ENCODE measurements at places on chromosomes 4 and X. TPM values are rescaled to one million over a fixed set of nuclear protein-coding genes. Genes with fewer than 3 reads are reported as not detected.

GRCh38 chrX:20218836-20219505, 47.7 kb downstream of the RPS6KA3 start:
- H3K27me3 ChIP-seq: no peaks in the 10 kb centered on the region
- DNase-seq: no peak
- no peaks in the 10 kb centered on the region for H3K36me3 ChIP-seq
- H3K4me1 ChIP-seq: peaks cover 12% of the 10 kb centered on the region

GRCh38 chrX:103846386-103846785, 14.3 kb upstream of the RAB9B start:
- H3K36me3 ChIP-seq: no peaks in the 10 kb centered on the region
- H3K27me3 ChIP-seq: no peaks in the 10 kb centered on the region
- DNase-seq: no peak
- H3K4me1 ChIP-seq: no peaks in the 10 kb centered on the region

DNA sequence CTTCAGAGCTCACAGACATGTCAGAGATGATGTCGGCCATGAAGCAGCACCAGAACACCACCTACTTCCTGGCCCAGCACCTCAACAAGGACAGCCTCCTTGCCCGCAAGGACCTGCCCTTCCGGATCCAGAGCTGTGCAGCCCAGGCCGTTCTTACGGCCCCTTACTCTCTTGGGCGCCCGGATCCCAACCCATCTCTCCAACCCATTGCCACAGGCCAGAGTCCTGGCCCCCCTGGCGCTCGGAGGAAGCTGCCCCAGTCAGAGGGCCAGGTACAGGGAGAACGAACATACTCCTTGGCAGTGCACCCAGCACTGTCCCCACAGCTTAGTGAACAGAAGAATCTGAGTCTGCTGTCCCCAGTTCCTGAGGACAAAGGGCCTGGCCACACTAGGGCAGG, 27.9 kb upstream of the PRPS1 start:
- DNase-seq: no peak
- H3K4me1 ChIP-seq: no peaks in the 10 kb centered on the region
- no peak overlapping the region for H3K27ac ChIP-seq
- H3K36me3 ChIP-seq: no peaks in the 10 kb centered on the region

- H3K27me3 ChIP-seq: no peaks in the 10 kb centered on the region
- H3K4me3 ChIP-seq: no peak overlapping the region
- no peaks in the 10 kb centered on the region for H3K4me1 ChIP-seq
- H3K36me3 ChIP-seq: no peaks in the 10 kb centered on the region
- DNase-seq: no peak
Observed at GRCh38 chr4:7254736-7255487, 62.6 kb downstream of the SORCS2 start.

DNA sequence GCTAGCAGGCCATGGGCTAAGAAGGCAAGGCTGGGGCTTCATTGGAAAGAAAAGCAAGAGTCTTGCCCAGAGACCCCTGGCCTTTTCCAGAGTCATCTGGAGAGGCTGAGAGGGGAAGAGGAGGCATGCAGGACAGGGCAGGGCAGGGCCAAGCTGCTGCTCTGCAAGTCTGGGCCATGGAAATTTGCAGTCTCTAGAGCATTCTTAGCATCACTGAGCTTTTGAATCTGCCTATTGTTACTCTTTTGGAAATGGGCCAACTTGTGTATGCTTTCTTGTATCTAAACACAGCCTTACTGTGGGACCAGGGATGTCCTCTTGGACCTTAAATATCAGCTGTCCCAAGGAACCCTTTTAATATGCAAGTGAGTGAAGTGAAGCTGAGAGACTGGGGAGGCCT, 560.5 kb downstream of the MID1IP1 start:
- H3K4me1 ChIP-seq: no peaks in the 10 kb centered on the region
- no peaks in the 10 kb centered on the region for H3K27me3 ChIP-seq
- no peak overlapping the region for H3K27ac ChIP-seq
- no peaks in the 10 kb centered on the region for H3K36me3 ChIP-seq
- no peak overlapping the region for H3K4me3 ChIP-seq
- DNase-seq: no peak

The MAGEA2B gene
- total RNA-seq: not detected

The SLC10A4 gene
- 0.08 TPM for total RNA-seq

The PITX2 gene
- total RNA-seq: not detected

The STK32B gene
- 0.08 TPM for total RNA-seq

Measured in liver (tissue), 10 donors.